ENCODE measurements at places on chromosomes 4 and X. TPM values are rescaled to one million over a fixed set of nuclear protein-coding genes. Genes with fewer than 3 reads are reported as not detected.

The IL3RA gene
- total RNA-seq = 17.4 TPM

The USP17L15 gene
- total RNA-seq = not detected

The SATL1 gene
- not detected for total RNA-seq

The CD40LG gene
- total RNA-seq = 243 TPM

The GPR78 gene
- not detected for total RNA-seq

The HTN1 gene
- not detected for total RNA-seq
